NCI-H1105 treated with DMSO at 0.1 percent for 48 hours (cell line): ENCODE measurements at places on chromosomes 6 and 20.

DNA sequence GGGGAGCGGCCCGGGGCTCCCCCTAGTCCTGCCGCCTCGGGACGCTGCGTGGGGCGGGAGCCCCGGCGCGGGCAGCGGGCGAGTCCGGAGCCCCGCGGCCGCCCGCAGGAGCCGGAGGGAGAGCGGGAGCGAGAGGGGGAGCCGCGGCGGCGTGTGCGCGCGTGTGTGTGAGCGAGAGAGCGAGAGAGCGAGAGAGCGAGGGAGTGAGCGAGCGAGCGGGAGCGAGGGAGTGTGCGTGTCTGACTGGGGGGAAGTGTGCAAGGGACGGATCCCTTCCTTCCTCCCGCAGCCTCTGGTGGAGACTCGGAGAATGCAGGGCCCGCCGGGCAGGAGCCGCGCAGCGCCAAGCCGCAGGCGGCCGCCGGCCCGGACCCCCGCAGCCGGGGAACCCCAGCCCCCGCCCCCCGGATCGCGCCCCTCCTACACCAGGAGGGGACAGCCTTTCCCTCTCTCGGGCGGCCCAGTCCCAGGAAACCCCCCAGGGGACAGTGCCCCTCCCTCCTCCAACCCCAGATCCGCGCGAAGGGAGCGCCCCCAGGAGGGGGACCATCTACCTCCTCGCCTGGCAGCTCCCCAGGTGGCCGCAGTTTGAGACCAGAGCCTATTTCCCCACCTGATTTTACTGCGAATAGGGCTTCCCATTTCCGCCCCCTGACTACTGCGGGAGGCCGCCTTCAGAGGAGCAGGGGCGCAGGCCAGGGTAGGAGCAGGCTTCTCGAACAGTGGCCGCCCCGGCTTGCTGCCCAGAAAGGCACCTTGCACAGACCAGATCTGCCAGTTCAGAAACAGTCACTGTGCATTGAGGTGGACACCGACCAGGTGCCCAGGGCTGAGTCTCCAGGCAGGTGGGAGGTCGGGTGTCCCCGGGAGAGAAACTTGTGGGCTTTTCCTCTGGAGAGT, at the start of gene CDH22:
Gene CDH22, minus strand, starts transcription at position 241 of the 900 bp plus-strand sequence. CDS start 57,204 bp downstream, outside the sequence.
- DNase-seq = peak; percentile 83

DNA sequence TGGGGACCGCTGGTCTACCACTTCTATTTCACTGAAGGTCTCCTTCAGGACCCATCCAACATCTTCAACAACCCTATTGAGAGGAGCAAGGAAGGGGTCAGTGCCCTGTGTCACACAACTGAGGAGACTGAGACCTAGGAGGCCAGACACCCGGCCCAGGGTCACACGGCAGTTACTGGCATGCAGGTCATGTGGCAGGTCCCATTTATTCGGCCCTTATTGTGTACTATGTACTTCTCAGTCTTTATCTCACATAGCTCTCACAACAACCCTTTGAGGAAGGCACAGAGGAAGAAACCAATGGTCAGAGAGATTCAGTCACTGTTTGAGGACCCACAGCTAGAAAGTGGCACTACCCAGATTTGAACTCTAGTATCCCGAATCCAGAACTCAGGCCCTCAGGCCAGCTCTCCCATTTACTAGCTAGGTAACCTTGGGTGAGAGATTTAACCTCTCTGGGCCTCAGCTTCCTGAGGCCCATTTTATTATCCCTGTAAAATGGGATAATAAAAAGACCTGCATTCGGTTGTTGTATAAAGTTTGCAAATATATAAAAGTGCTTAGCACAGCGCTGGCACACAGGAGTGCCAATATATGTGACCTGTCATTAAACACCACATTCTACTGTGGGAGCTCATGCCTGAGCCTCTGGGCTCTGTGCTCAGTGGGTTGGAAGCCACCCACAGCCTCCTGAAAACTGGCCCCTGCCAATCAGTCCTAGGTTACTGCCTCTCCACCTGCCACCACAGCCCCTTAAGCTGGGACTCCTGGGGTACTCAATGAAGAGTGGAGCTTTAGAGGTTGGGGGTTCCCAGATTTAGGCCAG, 15.8 kb downstream of the TFEB start:
- no peak for DNase-seq

GRCh38 chr6:167137881-167138280, 15.0 kb downstream of the CCR6 start:
- peak; percentile 37 for DNase-seq

- no peak for DNase-seq
These were observed 32.6 kb downstream of the TM9SF4 start for GRCh38 chr20:32142088-32142487.

DNA sequence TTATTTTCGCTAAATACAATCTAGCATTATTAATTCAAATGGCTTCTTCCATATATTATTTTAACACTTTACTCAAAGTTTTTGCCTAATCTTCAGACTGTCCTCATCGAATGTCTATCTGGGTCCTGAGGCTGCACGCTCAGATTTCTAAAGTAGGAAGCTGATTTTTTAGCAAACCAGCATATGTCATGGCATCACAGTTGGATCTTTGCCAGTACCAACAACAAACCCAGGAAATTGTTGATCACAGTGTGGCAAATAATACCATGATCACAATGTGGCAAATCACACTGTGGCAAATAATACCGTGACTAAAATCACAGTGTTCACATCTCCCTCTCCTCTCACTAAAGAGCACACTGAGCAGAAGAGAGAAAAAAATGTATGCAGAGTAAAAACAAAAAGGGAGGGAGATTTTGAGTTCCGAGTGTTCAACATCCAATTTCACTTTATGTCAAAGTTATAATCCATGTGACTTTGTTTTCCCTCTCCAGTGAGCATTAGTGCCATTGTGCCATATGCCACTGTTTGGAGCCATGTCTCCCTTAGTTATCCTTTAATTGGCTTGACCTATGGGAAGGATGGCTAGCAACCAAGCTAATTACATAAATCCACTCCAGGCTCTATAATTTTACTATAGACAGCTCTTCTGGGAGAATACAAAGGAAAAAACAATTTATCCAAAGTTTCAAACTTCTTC, 1059.6 kb downstream of the HACE1 start:
- DNase-seq = no peak

GRCh38 chr6:151494235-151494935, 568 bp downstream of the CCDC170 start:
- peak; percentile 52 for DNase-seq

DNA sequence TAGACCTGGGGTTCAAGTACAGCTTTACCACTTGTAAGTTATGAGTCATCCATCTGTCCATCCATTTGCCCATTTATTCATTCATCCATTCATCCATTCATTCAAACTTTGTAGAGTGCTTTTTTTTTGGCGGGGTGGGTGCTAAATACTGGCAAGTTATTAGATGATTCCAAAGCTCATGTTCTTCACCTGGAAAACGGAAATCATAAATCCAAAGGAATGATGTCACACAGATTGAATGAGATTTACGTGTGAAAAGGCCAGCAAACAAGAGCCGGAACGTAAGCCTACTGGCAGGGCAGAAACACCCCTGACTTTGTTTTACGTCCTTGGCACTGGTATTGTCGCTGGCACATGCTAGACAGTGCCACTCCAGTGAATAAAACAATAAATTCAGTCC, 480.9 kb upstream of the CHD6 start:
- peak; percentile 72 for DNase-seq

DNA sequence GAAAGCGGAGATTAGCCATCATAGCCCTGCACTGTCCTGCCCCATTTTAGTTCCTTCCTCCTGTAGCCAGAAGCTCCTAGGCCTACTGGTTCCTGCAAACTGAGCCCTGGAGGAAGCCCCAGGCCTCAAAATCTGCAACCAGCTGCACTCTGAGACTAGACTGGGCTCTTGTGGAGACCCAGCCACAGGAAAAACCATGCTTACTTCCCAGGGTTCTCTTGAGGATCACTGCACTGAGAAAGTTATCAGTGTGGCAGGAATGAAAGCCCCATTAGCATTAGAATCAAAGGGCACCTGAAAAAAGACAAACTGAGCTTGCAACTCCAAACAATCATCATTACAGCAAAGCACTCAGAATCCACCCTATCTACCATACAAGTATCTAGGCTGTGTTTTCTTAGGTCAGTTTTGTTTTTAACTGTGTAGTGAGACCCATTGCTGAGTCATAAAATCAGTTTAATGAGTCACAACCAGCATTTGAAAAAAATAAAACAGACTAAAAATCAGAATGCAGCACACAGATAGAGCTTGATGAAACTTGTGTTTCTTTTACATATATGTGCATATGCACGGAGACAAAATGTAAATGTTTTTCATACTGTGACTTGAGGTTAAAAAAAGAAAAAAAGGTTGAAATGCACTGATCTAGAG, 91.0 kb downstream of the UNC5CL start:
- DNase-seq = no peak

- no peak for DNase-seq
These were observed 722.1 kb downstream of the EYS start for GRCh38 chr6:64984948-64985347.

- DNase-seq = no peak
These were observed 393.4 kb downstream of the HACE1 start for GRCh38 chr6:104466306-104466705.

GRCh38 chr20:61405007-61405406, 152.9 kb downstream of the CDH4 start:
- no peak for DNase-seq

GRCh38 chr6:22056398-22056797, 240.4 kb downstream of the PRL start:
- no peak for DNase-seq

- no peak for DNase-seq
These were observed 2.4 kb upstream of the GPX5 start for GRCh38 chr6:28523241-28523622.

GRCh38 chr20:32167552-32167951, 40.0 kb downstream of the PLAGL2 start:
- no peak for DNase-seq

- no peak for DNase-seq
These were observed 22.7 kb upstream of the CTAGE9 start for GRCh38 chr6:131733376-131734016.

DNA sequence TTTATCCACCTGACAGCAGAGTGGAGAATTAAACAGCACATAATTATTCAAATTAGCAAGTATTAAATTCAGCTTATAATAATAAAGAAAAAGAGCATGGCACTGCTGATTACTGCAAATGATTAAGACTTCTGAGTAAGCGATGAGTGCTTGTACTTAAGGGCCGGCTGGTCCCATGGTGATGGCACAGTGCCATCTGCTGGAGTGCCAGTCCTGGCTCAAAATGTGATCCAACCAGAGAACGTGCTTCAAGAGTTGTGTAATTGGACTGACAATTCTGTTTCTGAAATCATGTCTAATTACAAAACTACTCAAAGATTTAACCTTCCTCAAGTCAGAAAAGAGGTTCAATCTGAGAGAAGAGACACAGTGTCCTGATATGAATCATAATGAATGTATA, 181.6 kb upstream of the RGS17 start:
- peak; percentile 93 for DNase-seq

GRCh38 chr6:109978174-109979032, at the start of gene GPR6:
TSS of gene GPR6 (plus strand) at chr6:109978311. CDS start at chr6:109979113, 802 bp downstream.
- peak; percentile 49 for DNase-seq

DNA sequence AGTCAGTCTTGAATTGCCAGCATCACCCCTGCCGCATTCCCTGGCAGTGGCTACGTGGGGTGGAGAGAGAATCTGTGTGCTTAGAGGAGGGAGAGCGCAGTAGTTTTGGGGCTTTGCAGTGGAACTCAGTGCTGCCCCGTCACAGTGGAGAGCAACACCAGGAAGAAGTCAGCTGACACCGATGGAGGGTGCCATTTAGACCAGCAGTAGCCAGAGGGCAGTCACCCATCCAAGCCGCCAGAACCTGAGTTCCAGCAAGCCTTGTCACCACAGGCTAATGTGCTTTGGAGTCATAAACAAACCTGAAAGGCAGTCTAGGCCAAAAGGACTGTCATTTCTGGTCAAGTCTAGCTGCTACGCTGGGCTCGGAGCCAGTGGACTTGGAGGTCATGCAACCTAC, 22.0 kb upstream of the PERP start:
- DNase-seq = no peak

- no peak for DNase-seq
These were observed 257.6 kb downstream of the LAMA2 start for GRCh38 chr6:129140526-129140925.

DNA sequence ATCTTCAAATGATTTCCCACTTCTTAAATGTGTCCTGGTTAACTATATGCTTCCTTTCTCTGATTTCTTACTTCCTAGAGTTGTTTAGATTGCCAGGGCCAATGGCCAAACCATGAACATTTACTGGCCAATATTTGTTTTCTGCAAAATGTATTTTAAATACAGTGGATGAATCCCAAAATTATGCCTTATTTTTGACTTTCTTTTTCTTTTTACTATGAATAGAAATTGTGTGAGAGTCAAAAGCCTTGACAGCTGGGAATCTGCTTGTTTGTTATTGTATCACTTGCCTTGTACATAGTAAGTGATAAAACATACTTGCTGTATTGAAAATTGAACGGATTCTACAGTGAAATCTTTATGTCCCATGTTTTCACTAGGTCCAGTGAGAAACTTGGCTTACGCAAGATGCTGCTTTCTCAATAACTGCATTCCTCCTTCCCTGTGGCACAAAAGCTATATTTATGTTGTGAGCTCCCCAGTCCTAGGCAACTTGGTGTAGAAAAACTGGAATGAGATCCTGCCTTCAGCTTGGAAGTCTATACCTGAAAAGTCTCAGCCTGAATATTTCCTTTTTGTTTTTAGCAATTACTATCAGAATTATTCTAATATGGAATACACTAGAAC, 295.2 kb downstream of the EPHA7 start:
- DNase-seq = no peak

- no peak for DNase-seq
These were observed 8.0 kb downstream of the SLC18B1 start for GRCh38 chr6:132790450-132790849.

- DNase-seq = no peak
These were observed 109.0 kb downstream of the HMGCLL1 start for GRCh38 chr6:55469951-55470366.

DNA sequence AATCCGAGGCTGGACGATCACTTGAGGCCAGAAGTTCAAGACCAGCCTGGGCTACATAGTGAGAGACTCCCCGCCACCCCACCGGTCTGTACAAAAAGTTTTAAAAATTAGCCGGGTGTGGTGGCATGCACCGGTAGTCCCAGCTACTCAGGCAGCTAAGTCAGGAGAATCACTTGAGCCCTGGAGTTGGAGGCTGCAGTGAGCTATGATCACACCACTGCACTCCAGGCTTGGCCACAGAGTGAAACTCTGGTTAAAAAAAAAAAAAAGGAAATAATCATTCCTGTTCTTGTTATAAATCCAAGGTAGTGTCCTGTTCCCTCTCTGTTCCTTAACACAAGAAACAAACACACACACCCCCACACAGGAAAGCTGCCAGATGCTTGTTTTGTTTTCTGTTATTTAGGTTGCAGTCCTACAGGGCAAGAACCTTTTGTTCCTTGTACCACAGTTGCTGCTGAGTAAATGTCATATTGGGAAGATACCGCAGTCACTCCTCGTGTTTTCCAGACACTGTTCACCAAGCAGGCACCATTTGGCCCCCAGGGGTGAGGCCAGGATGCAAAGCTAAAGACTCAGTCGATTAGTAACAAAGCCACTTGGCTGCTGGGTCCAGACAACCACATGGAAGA, 28.9 kb downstream of the ASIP start:
- no peak for DNase-seq

GRCh38 chr20:34892671-34893070, 16.3 kb downstream of the ACSS2 start:
- DNase-seq = no peak

GRCh38 chr6:69416776-69417175, 380.0 kb downstream of the LMBRD1 start:
- peak; percentile 72 for DNase-seq
